Kidney capillary endothelial cell (primary cell): ENCODE measurements at places on chromosomes 12 and 14.

GRCh38 chr12:132064631-132065030, 79.5 kb downstream of the DDX51 start:
- no peak for DNase-seq

DNA sequence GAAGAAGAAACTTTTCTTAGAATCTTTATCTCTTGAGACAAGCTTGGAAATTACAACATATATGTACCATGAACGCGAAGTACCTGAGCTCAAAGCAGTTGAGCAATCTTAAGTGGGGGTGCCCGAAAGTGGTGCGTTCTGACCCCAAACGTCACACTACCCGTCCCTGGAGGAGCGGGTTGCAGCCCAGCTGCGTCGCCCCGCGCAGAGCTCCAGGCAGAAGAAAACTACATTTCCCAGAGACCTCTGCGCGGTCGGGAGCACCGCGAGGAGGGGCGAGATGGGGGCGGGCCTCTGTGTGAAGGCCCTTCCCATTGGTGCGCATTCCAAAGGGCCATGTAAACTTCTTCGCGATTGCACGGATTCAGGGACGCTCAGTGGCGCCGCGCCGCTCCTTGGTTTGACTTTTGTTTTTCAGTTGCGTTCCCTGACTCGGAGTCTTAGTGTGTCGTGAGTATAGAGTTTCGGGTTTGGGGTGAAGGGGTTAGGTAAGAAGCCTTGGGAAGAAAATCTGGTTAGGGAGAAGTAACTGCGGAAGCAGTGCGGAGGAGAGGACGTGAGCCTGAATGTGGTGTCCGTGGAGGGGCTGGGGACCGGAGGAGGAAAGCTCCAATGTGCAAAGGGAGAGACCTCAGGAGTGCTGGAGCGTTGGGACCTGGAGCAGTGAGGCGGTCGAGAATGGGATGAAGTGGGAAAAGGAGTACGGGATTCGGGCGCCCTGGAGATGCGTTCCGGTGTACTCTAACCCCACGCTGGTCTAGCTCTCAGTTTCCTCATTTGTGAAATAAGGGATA, at the start of gene CCDC77:
CCDC77 (plus strand) TSS at position 410 of the 794 bp plus-strand sequence. CDS start 7,740 bp downstream, outside the sequence.
- DNase-seq: peak; percentile 95

GRCh38 chr12:29396774-29397173, 15.8 kb upstream of the ERGIC2 start:
- no peak for DNase-seq

- DNase-seq: no peak
These were observed 1.9 kb downstream of the SHMT2 start for GRCh38 chr12:57231276-57232021.

DNA sequence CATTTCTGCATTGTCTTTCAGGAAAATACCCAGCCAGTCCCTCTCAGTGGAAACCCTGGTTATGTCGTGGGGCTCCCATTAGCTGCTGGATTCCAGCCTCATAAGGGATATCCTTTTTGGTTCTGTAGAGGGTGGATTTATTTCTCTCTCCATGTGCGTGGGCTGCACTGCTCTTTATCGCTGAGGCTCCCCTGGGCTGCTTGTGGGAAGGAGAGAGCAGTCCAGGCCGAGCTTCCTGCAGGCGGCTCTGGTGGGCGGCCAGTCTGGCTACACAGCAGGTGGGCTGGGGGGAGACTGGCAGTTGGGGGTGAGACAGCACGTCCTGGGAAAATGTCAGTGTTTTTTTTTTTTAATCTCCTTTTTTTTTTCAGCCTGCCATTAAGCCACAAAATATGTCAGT, 27.6 kb downstream of the TCTN1 start:
- no peak for DNase-seq

GRCh38 chr12:117919479-117919878, 49.3 kb downstream of the KSR2 start:
- DNase-seq: no peak

GRCh38 chr14:92626041-92626440, 112.5 kb downstream of the RIN3 start:
- no peak for DNase-seq

- no peak for DNase-seq
These were observed 172.4 kb upstream of the NUDT4 start for GRCh38 chr12:93205361-93205760.

DNA sequence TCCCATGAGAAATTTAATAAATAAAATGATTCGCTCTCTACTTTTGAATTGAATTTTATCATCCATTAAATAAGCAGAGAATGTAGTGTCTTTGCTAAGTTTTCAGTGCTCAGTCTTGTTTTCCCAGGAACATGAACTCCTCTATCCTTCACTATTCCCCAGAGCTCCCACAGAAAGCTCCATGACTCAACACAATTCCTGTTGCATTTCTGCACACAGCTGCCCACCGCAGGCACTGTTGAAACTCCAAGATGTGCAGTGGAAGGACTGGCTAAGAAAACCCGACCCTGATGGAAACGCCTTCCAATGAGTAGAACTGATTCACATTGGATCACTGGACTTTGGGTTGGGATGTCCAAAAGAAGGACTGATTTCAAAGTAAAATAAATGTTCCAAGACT, 202.4 kb upstream of the AMIGO2 start:
- no peak for DNase-seq
